ENCODE measurements at places on chromosomes 12 and 14. TPM values are rescaled to one million over a fixed set of nuclear protein-coding genes. Genes with fewer than 3 reads are reported as not detected.
A peak's percentile ranks its signal among the peaks of the same experiment; 100 is the strongest.

GRCh38 chr14:79056879-79057278 is 886.7 kb downstream of the NRXN3 start:
- no peak for DNase-seq

- no peak for DNase-seq
Observed at GRCh38 chr14:101495827-101496775, 65.2 kb upstream of the DIO3 start.

GRCh38 chr14:102512793-102513300 is 3.3 kb upstream of the ANKRD9 start:
- no peak for DNase-seq

GRCh38 chr14:24083462-24083861 is 10.6 kb upstream of the PCK2 start:
- DNase-seq = no peak

DNA sequence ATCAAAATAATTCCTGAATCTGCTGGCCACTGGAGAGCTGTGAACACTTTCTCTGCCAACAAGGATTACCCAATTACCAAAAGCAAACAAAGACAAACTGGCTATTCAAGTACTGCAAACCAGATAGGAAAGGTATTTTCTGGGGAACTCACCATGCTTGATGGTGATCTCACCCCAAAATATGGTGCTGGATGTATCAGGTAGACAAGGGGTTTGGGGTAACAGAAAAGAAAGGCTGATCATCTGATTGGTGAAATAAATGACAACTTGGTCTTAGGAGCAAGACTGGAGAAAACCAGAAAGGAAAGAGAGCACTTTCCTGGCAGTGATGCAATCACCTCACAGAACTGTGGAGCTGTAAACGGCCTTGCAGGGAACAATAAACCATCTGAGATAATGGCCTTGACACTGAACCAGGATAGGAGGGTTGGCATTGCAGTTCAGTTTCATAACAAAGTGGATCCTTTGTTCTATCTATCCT is 31.0 kb upstream of the NPFF start:
- no peak for DNase-seq

GRCh38 chr14:94844593-94845152 is 74.8 kb upstream of the GSC start:
- no peak for DNase-seq

GRCh38 chr12:111405859-111406473 is at the start of gene SH2B3:
TSS of gene SH2B3 (plus strand) at chr12:111405923. CDS start at chr12:111418146, 12,223 bp downstream.
- no peak for DNase-seq

DNA sequence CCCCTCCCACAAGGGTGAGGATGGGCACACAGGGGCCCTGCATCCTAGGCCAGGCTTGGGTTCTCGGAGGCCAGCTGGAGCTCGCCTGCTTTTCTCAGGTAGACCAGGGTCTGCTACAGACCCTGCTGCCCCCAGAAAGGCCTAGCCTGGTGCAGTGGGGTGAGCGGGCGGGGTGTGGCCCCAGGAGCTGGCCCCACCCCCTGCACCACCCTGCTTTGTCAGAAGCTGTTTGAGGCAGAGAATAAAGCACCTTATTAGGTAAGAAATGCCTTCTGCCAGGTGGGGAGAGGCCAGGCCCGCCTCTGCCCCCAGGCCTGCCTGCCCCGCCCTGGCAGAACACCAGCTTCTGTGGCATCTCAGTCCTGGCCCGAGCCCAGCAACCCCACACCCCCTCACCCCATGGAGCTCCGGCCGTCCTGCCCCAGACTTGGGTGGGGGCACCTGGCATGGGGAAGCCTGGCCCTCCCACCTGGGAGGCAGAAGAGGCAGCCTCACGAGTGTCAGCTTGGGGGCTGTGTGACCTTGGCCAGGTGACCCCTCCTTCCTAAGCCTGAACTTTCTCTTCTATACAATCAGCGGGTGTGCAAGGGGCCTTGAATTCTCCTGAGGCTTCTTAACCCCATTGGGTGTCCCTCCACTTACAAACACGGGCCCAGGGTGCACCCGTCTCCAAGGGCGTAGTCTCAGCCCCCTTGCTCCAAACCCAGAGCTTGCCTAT is 43.2 kb downstream of the KRT80 start:
- DNase-seq = no peak

DNA sequence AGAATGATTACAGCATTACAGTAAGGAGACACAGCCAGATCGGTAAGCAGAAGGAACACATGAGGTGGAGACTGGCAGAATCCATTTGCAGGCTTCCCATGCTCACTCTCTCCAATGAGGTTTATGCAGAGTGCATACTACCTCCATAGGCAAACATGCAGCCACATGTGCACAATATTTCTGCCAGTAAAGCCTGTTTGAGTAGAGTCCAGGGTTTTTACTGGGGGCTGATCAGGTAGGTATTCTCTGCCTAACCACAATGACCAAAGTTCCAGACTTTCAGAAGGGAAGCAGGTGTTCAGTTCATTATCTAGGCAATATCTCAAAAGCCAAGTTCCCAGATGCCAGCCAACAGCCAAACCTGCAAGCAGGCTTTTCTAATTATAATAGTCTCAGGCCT is 31.1 kb downstream of the INTS13 start:
- peak; percentile 18 for DNase-seq

- no peak for DNase-seq
Observed at GRCh38 chr12:53045696-53046045, 4.2 kb upstream of the TNS2 start.

The GLI1 gene
- total RNA-seq = 0.56 TPM

The SERPINA9 gene
- total RNA-seq = not detected

The KRT73 gene
- not detected for total RNA-seq

The TAS2R46 gene
- not detected for total RNA-seq

The ASB2 gene
- total RNA-seq = 8.9 TPM

Data from myocyte (in vitro differentiated cells).